ENCODE measurements at places on chromosomes 3 and 15.
A peak's percentile ranks its signal among the peaks of the same experiment; 100 is the strongest.

DNA sequence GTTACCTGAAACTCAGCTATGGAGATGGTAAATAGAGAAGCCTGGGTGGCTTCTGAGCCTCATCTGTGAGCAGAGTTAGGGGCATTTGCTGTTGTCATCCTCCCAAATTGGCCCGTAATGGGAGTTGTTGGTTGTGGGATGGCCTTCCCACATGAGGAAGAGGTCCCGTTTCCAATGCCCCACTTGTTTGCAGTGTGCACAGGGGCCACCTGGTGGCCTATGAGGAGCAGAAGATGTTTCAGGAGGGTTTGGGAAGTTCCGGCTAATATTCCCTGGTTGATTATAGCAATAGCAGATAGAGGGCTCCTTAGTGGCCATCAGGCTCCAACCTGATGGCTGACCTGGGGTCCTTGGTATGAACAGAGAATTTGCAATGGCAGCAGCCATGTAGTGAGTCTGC, 1546.5 kb downstream of the OTOL1 start:
- DNase-seq, result no peak

DNA sequence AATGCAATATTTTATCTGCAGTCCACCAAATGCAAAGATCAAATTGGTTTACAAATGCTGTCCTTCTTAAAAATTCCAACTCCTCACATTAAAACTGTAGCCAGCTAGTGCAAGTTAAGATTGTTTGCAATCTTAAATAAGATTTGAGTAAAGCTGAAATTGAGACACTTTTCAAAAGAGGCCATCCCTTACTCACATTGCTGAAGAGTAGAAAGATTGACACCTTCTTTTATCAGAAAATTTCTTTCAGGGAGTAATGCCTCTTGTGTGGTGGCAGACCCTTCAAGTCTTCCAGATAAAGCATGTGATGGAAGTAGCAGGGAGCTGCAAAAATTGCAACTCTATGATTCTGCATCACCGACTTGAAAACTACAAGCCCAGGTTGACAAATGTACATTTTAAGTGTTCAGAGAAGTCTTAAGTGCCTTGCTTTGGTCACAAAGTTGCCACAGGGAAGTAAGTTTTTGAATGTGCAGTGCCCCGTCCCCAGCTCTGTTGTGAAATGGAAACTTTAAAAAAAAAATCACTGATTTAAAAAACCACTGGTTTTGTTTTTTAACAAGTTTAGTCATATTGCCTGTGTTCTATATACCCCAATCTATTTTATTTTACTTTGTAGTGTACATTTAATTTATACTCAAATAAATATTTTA, 12.6 kb downstream of the CD86 start:
- peak; percentile 66 for DNase-seq

- no peak for DNase-seq
Measured at GRCh38 chr3:140468407-140468806, 209.5 kb upstream of the TRIM42 start.

DNA sequence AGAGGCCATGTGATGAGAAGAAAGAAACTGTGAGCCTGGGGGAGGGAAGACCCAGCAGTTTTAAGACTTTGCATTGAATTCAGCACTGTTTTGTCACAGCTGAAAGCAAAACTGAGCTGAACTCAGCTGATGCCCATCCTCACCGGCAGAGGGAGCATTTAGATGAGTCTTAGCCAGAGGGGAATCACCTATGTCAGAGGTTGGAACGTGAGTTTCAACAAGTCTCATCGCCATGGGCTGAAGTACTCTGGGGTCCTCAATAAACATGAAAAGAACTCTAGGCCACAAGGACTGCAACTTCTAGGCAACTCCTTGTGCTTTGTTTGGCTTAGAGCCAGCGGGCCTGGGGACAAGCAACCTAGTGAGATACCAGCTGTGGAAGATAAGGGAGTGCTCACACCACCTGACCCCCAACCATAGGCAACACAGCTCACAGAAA, 324.5 kb downstream of the TBL1XR1 start:
- peak; percentile 69 for DNase-seq

DNA sequence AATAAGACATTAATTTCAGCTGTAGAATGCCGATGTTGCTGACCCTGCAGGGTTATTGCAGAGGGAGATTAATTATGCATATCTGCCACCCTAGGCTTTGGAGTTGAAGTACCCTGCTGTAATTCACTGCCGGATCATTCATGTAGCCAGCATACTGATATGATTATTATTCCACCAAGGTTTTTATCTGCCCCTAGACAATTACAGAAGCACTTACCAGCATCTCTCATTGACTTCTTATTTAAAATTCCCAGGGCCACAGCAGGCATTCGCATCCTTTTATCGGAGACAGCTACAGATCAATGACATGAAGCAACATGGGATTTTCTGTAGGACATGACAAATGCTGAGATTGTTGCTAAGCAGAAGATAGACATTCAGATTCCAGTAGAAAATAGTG, 31.3 kb downstream of the IL1RAP start:
- no peak for DNase-seq

DNA sequence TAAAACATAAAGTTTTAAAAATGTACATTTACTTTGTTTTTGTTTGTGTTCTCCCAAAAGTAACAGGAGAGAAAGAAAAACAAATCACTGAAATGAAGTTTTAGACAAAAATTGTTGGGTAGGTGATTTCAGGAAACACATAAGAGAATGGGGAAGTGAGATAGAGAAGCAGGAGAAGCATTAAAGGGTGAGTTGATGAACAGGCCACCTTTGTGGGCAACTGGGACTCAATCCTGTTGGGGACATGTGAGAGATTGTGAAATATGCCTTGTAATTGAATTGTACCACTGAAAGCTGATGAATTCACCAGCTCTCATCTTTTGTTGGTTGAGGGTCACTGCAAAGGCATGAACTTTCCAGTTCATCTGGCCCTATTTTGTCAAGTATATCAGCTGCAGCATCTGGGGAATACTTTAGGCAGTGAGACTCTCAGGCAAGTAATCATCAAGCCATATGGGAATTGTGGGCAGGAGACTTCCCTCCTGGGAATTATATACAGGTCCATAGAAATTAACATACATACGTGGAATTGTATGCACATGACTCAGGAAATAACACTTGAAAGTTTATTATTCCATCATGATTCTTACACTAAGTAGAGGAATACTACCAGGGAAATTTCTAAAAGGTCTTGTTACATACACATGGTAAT, 181.0 kb downstream of the ZBBX start:
- no peak for DNase-seq

- no peak for DNase-seq
Measured at GRCh38 chr3:36942638-36943248, 2.1 kb downstream of the TRANK1 start.

- DNase-seq, result no peak
Measured at GRCh38 chr15:97691799-97692198, 268.7 kb upstream of the ARRDC4 start.

DNA sequence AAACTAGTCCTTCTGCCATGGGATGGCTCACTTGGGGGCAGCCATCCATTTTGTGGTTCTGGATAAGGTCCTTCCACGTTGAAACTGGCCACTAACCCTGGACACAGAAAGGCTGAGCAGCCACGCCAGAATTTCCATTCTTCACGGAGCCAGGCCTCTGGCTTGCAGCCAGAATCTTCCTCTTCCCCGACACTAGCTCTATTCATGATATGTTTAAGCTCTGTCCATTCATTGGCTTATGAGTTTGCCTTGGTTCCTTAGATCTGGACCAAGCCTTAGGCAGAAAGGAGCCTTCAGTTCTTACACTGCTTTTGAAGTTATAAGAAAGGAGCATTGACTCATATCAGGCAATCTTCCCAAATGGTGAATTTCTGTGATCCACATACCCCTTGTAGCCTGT, 288.4 kb upstream of the GOLGA6L4 start:
- DNase-seq, result no peak

GRCh38 chr3:127417709-127418559, 130.1 kb upstream of the PRR20G start:
- DNase-seq, result no peak

- no peak for DNase-seq
Measured at GRCh38 chr3:73765878-73766545, 141.3 kb upstream of the PDZRN3 start.

DNA sequence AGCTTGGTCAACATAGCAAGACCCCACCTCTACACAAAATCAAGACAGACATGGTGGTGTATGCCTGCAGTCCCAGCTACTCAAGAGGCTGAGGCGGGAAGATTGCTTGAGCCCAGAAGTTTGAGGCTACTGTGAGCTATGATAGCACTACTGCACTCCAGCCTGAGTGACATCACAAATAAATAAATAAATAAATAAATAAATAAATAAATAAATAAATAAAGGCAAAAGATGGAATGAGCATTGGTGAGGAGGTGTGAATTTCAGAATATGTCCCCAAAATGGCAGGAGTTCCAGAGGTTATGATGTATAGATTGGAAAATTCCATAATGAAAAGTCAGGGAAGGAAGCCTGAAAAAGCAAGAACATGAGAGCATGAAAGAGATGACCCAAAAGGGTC, 249.9 kb downstream of the MEX3B start:
- no peak for DNase-seq

DNA sequence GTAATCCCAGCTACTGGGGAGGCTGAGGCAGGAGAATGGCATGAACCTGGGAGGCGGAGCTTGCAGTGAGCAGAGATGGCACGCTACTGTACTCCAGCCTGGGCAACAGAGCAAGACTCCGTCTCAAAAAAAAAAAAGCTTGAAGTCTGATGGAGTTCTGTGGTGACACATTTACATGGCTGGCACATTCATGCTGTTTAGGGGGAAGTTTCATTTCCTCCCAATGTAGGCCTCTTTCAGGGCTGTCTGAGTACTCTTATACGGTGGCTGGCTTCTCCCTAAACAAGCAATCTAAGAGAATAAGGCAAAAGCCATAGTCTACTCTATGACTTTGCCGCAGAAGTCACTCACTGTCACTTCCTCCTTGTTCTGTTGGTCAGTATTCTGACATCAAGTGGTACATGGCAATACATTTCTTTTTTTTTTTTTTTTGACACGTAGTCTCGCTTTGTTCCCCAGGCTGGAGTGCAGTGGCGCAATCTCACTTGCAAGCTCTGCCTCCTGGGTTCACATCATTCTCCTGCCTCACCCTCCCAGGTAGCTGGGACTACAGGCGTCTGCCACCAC, 41.2 kb downstream of the OIP5 start:
- DNase-seq, result no peak

DNA sequence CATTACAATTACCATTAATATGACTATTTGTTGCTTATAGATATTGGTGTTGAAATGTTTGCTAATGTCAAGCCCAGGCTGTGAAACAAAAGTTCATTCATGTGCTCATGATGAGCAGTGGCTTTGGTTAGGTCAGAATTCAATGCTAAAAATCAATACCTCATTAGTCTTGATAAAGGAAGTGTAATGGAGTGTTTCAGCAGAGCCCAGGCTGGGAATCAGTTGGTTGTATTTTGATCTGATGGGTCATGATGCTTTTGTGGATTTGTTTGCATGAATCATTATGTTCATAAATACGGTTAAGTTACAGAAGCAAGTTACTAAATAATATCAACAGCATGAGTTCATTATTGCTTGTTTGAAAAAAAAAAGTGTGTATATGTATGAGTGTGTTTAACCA, 13.6 kb upstream of the ZNF774 start:
- no peak for DNase-seq

- no peak for DNase-seq
Measured at GRCh38 chr3:159721324-159721723, 267.3 kb upstream of the IL12A start.

GRCh38 chr3:61901496-61901895, 340.1 kb downstream of the PTPRG start:
- DNase-seq, result no peak

DNA sequence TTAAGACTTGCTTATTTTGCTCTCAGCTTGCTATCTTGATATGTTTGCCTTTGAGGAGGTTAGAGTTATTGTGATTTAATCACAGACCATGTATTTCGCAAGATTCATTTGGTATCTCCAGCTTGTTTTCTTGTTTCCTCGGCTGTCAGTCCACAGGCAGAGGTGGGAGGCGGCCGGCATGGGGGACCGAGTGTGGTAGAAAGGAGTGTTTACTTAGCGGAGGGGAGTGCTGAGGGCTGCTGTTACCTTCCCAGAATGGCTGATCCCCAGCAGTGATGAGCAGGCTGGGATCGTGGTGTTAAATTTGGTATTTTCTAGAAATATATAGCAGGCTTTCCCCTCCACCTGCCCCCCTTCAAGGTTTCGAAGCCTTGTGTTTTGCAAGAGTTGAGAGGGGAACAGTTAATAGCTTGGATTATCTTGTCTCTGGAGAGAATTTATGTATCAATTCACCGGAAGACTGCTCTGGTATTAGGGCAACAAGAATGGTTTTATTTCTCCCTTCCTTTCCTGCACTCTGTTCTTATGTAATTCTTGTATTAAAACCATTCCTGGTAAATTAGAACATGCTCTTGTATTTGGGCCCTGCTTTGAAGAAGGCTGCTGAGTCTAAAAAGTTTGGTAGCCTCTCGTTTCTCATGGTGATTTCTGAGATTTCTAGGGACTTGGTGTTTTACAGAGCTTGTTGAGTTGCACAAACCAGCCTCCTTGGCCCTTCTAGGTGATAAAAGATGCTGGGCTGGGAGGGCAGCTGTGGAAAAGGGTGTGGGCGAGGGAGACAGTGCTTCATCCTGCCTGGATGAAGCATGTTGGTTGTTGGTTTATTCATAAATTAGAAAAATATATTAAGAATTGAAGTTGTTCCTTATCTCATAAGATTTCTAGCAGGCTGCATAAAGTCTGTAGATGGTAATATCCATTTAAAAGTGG, 151.4 kb downstream of the IGF1R start:
- DNase-seq, result no peak

DNA sequence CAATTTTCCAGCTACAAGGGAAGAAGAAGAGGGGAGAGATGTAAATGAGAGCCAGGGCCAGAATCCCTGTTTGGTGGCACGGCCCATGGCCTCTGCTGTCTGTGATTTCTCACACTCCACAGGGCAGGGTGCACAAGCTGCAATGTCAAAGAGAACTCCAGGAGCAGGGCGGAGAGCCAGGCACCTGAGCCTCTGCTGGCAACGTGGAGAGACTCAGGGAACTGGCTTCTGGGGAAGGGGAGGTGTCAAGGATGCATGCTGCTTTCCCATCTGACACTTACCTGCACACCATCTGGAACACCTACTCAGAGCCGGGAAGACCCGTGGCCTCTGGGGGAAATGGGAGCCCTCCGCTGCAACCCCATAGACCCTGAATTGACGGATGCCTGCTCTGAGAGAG, 507.5 kb upstream of the NR2F2 start:
- DNase-seq, result no peak

DNA sequence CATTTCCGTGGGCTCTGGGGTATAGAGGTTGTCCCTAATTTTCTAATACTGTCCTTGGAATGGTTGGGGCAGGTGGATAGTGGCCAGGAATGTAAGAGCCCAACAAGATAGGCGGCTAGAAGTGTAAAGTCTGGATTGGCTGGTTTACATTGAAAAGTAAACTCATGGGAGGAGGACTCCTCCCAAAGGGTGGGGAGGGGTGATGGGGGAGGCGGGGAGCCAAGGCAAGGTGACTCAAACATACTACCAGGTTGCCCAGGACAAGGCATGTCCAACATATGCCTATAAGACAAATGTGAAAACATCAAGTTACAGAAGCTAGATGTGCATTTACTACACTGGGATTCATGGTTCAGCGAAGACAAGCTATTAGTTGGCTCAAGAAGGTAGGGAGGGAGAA, 14.3 kb upstream of the SAMMSON start:
- no peak for DNase-seq
